CD4-positive, alpha-beta T cell treated with Interleukin-4 for 1 hour (primary cell): ENCODE measurements at places on chromosomes 7 and 10.

DNA sequence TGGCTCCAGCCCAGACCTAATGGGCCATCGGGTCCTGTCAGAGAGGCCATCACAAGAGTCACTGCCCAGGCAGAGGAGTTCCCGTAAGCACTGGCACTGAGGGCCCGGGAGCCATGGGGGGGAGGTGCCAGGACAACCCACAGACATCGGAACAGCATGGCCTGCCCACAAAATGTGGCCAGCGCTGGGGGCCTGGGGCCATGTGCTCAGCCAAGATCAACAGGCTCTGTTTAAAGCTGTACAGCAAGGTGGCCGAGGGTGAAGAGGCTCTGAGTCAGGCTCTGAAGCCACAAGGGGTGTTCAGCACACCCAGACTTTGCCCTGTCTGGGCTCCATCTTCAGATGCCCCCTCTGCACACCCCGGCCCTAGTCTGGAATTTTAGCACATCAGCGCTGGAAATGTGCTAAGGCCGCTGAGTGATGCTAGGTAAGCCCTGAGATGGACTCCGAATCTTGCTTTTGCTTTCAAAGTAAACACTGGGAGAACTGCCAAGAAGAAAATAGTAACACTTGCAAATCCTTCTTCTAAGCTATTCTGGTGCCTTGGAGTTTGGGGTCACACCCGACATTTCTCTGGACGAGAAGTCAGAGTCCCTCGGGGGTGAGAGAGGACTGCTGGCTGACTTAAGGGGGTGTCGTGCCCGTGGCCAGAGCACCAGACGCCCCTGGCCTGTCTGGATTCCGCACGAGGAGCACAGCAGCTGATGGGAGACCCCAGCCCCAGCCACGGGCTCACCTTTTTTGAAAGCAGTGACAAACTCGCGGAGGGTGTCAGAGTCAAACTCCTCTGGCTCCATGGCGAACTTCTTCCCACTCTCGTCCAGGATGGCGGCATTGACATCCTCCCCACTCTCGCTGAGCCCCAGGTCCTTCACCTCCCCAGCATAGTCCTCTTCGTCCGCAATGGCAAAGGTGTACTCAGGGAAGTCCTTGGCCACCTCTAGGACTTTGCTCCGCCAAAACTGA lies 23.6 kb downstream of the PDIA4 start:
- DNase-seq: no peak

DNA sequence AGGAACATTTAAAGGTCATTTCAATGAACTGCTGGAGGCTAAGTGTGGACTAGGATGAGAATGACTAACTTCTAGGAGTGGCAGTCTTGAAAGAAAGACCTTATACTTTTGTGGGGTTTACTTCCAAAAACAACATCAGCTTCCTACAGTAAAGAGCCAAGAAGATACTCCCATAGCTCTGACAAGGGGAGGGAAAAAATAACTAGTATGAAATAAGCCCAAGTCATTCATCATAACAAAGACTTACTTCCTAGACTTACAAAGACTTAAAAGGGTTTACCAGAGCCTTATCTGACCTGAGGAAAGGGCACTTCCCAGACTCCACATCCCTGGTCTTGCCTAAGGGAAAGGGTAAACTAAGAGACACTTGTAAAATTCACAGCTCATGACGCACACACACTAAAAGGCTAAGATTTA lies 31.7 kb downstream of the ARHGAP12 start:
- no peak for DNase-seq

DNA sequence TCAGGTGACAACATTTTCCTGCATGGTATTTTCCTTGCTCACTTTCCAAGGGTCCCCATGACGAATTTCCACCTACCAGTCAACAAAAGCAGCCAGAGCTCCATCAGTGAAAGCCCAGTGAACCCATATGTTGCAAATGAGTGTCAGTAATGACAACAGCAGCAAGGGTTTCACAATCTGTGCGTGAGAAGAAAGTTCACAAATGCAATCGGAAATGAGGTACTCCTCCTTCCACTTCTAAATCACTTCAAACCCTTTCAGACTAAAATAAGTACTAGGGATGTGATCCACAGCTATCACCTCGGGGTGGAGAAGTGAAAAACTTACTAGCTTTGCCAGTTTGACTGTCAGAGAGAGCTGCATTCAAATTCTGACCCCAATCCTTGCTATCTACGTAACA lies 55.6 kb upstream of the BET1 start:
- DNase-seq: peak; percentile 12

DNA sequence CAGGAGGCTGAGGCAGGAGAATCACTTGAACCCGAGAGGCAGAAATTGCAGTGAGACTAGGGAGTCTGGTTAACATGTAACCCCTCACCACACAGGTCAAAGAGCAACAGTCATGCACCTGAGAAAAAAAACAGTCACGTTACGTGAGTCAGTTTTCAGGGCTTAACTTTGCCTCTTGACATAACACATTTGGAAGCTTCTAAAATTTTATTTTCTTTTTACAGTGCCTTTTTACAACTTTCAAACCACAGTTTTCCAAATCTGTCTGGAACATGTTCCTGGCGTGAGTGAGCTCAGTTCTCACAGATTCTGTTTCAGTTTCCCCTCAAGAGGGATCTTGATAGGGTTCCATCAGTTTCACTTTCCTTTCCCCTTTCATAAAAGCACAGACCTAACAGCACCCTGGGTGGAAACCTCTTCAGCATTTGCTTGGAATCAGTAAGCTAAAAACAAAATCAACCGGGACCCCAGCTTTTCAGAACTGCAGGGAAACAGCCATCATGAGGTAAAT lies 4.4 kb downstream of the IFIT3 start:
- peak; percentile 20 for DNase-seq

DNA sequence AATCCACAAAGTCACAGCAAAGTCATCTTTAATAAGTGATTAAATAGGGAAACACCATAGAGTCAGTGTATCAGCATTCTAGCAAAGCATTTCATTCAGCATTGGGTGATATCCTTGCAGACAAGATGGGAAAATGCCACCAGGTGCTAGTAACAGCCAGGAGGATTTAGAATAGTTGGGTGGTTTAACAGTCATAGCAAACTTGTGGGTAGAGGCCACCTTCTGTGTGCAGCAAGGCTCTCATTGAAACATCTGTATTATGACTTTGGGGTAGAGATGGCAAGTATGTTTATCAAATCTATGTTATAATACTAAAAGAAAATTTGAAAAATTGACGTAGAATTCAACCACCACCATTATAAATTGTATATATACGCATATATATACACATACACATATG lies 26.4 kb upstream of the ADO start:
- DNase-seq: no peak

- DNase-seq: no peak
Measured at GRCh38 chr7:96697822-96698221, 11.8 kb downstream of the SEM1 start.

DNA sequence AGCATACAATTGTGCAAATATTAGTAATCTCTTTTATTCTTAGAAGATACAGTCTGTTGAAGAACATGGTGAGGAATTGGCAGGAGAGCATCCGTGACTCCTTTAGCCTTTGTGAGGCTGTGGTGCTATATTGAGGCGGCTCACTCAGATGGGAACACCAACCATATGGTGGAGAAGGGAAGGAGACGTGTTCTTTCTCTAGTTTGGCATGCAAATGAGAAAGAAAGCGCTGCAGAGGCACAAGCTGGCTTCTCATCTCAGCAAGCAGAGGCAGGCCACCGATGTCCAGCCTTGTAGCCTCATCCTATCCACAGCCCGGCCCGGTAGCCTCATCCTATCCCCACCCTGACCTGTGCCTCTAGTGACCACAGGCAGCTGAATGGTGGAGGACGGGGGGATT lies 288.3 kb downstream of the CAMK1D start:
- DNase-seq: no peak

DNA sequence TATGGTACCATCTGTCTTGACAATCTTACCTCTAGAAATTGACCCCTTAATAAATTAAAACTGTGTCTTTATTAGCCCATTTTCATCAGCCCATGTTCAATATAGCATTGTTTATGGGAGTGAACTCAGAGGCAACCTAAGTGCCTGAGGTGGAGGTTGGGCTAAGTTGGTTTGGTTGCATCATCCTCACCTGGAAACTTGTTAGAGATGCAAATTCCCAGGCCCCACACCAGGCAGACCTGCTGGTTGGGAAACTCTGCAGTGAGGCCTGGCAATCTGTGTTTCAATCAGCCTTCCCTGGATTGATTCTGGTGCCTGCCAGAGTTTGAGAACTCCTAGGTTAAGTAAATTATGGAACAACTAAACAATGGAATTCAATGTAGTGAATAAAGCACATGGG lies 9.4 kb upstream of the FAM170B start:
- no peak for DNase-seq

DNA sequence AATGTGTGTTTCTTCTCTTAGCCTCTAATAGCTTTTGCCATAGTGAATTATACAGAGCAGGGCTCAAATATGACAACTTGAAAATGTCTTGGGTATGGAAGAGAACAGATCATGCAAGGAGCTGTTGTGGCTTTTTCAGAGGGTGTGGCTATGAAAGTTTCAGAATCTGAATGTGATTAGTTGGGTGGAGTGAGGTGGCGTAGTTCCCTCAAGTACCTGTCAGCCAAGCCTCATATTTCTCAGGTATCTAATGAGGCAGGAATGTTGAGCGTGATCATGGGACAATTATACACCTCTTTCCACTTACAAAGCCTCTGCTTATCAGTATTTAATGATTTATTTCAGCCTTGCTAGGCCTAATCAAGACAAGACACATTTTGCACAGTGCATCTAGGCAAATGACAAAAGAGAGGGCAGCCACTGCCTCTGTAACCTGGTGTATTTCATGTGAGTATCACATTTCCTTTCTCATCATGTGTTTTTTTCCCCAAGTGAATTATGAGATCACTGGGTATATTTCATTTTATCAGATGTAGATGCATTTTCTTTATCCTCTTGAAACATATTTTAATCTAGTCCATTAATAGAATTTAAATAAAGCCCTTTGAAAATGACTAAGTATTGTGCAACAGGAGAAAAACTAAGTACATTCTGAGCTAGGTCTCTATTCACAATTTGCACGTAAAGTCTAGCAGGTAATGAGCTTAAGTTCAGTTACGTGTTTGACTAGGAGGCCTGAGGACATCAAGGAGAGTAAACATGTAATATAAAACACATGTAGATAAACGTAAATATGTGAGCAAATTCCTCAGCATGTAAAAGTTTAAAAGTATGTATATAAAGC lies 644.4 kb upstream of the IGFBP3 start:
- no peak for DNase-seq

DNA sequence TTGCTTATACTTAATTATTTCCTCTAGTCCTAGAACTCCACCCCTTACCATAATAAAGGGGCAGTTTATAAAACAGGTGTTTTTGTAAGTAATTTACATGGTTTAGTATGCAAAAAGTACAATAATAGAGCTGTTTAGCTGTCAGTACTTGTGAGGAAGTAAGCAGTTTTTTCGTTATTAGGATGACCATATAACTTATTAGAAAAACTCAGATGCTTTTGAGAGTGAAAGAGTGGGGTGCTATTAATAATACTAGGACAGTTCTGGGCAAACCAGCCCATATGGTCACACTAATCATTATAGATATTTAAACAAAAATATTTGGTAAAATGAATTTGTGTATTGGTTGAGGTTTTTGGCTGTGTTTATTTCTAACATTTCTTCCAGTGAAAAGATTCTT lies 201.9 kb upstream of the KAT6B start:
- DNase-seq: no peak

- DNase-seq: no peak
Measured at GRCh38 chr7:132815130-132815529, 238.9 kb upstream of the PLXNA4 start.

DNA sequence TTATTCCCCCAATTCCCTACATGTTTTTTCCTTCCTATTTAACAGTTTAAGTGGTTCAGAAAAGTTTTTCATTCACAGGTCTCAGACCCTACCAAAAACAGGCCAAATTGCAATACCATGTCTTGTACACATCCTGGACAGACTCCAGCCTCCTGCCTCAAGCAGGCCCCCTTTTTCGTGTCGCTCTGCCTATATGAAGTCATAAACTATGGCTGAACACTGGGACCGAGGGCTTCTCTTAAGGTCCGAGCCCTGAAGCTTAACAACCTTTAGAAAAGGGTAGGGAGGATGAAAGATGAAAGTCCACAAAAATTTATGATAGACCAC lies 1.4 kb downstream of the FBXW4 start:
- no peak for DNase-seq

DNA sequence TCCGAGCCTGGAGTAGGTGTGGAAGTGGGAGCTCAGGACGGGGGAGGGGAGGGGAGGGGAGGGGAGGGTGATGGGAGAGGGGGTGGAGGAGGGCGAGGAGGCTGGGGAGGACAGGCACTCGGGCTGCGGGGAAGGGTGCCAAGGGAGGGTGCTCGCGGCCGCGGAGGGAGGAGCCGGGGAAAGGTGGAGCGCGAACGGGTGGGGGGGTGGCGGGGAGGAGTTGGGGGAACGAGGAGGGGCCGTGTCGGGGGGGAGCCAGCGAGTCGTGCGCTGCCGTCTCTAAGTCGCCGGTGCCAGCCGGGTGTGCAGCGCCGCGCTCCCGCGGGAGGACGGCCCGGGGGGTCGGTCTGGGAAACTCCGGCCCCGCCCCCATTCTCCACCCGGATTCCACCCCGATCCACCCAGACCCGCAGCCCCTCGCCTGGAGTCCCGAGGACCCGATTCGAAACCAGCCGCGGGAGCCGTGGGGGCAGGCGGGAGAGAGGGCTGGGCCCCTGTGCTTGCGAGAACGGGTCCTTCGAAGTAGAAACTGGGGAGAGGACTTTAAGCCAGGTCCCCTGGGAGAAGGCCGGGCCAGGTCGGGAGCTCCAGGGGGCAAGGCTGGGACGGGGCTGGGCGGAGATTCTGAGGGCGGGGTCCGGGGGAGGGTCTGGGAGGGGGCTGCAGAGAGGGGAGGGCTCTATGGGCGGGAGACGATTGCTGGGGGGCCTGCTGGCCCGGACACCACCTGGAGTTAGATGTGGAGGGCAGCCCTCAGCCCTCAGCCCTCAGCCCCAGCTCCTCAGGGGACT lies at the start of gene ZNF467:
TSS of gene ZNF467 (minus strand) at position 143 of the 791 bp plus-strand sequence. CDS start 2,556 bp downstream, outside the sequence.
- peak; percentile 60 for DNase-seq

- DNase-seq: no peak
Measured at GRCh38 chr10:79133416-79133815, 64.7 kb downstream of the ZMIZ1 start.

DNA sequence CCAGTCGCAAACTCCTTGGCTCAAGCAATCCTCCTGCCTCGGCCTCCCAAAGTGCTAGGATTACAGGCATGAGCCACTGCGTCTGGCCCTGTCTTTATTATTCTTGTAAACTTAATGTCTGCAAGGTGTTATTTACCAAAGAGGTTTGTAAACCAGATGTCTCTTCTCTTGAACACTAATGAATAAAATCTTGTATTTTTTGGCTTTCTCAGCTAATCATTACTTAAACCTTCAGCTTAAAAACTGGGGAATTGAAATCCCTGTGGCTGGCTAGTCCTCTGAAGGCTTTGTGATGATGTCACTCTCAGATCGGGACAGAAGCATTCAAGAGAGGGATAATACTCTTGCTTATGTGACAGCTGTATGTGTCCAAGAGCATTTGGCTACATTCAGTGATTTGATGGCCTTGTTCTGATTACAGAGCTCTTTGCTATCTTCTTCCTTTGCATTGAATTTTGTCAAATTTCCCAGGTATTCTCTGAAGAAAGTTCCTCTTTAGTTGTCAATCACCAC lies 130.3 kb downstream of the BICC1 start:
- DNase-seq: no peak

- no peak for DNase-seq
Measured at GRCh38 chr10:110629680-110630191, 14.4 kb upstream of the RBM20 start.
